ENCODE measurements at places on chromosomes 3 and 15. TPM values are rescaled to one million over a fixed set of nuclear protein-coding genes. Genes with fewer than 3 reads are reported as not detected.

The LINGO1 gene
- 8.1 TPM for total RNA-seq

The MME gene
- 3.5 TPM for total RNA-seq

GRCh38 chr3:152910966-152911365 lies 76.0 kb downstream of the P2RY1 start:
- no peak for DNase-seq

GRCh38 chr15:58519516-58519915 lies 87.7 kb downstream of the LIPC start:
- DNase-seq = no peak

GRCh38 chr15:58355382-58355971 lies 76.3 kb upstream of the LIPC start:
- no peak for DNase-seq

GRCh38 chr15:68655686-68656437 lies 77.1 kb downstream of the CORO2B start:
- DNase-seq = no peak
